ENCODE measurements at places on chromosomes 5 and 9. TPM values are rescaled to one million over a fixed set of nuclear protein-coding genes. Genes with fewer than 3 reads are reported as not detected.

The PCDHA1 gene
- polyA plus RNA-seq: not detected

The LEAP2 gene
- polyA plus RNA-seq: 8.7 TPM

The PLPP1 gene
- polyA plus RNA-seq: 78.4 TPM

The SLC36A2 gene
- polyA plus RNA-seq: 21.0 TPM

GRCh38 chr5:10581867-10582511 is 18.1 kb downstream of the ANKRD33B start:
- no peak for DNase-seq

DNA sequence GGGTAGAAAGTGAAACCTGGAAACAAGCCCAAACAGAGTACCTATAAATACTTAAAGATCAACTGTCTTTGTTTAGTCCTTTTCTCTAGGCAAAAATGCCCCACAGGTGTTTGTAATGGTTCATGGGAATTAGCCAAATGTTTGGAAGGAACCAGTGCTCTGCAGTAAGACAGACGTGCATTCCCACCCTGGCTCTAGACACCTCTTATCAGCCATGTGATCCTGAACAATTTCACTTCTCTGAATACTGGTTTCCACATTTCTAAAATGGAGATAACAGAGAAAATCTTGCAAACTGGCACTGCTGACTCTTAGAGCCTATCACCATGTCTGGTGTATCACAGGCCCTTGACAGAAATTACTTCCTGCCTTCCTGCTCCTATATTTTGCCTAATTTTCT is 30.0 kb downstream of the GLIS3 start:
- DNase-seq: no peak

DNA sequence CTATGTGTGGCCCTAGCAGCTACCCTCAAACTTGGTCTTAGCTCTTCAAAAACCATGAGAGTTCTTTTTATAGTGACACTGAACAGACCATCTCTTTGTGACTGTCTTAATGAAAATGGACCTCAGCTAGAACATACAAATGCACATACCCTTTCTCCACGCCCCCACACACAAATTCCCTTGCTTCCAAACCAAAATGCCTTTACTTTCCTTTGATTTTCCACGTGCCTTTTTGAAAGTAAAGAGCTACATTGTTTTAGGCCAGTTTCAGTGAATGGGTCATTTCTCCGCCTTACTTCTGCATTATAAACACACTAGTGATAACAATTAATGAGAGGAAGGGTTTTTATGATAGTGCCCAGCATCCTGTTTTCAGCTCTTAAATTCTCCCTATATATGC is 105.8 kb upstream of the EFNA5 start:
- no peak for DNase-seq

Measured in left kidney (tissue), 8 donors.